ENCODE measurements at places on chromosomes 1 and 21. TPM values are rescaled to one million over a fixed set of nuclear protein-coding genes. Genes with fewer than 3 reads are reported as not detected.

Gene PCNX2
- polyA plus RNA-seq, result 4.2 TPM

DNA sequence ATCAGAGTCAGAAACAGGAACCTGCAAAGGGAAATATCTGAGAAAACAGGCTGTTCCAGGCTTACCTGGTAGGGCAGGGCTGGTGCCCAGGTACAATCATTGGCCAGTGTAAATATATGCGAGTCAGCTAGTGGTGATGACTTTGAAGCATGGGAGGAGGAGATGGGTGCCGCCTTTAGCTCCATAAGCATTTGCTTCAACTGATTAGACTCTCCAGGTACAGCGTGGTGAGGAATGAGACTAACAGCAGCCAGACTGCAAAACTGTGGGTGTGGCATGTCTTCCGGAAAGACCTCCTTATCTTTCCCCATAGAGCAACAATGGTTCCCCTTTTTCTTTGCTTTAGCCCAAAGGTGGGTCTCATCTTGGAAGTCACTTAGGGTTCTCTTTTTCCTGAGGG lies 137.2 kb downstream of the LRIG2 start:
- DNase-seq, result no peak

DNA sequence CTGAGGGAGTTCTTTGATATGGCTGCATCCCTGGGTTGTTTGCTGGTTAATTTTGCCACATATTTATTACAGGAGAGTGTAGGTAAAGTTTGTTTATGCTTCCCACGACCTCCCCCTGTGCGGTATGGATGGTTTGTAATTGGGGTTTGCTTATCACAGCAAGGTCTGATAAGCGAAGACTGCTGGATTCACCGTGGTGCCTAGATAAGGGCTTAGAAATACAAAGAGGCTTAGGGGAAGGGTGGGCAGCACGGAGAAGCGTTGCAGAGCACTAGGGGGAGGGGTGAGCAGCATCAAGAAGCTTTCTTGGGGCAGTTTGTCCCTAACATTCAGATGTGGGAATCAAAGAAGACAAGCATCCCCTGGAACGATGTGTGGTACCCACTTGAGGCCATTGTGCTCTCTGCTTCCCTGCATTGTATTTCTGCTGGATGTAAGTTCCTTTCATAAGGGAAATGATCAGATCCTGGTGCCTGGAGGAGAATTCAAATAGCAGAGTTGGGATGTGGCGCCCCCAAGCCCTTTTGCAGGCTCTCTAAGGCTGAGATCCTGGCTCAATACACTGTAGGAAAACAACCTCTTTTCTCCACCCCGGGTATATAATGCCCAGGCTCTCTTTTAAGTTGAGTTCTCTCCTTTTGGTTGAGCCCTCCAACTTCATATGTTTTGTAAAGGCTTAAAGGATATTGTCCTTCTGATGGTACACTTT lies 598.1 kb upstream of the ADGRL4 start:
- no peak for DNase-seq

DNA sequence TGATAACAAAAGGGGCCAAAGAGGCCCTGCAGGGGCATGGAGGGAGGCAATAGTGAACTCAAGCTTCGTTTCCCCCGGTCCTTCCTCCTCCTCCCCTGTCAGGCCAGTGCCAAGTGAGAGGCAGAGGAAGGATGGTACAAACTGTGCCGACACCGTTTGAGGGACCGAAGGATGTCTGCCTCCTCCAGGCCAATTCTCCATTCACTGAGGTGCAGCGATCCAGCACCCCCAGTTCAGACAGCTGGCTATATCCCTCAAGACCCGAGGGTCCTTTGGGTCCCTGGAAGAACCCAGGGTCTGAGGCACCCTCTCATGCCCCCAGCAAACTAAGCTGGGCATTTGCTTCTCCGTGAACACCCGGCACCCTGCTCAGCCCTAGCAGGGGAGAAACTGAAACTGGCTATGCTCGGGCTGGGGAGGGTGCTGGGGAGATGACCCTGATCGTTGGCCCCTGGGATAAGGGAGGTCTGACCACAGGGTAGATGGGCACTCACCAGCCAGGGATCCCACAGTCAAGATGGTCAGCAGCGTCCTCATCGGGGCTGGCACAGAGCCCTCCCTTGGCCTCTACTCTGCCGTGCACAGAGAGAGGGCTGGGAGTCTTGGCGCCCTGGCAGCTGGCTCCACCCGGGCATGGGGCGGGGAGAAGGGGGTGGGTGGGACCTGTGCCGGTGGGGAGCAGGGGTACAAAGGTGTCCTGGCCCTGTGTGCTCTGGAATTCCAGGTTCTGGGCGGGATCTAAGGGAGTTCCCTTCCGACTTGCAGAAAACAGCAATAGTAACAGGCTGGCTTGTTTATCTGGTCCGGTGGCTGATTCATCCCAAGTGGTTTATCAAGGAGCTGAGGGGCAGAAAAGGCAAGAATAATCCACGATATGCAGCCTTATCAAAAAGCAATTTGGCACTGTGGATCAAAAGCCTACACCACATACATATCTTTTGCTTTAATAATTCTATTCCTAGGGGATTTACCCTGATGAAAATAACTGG lies at the start of gene IL22RA1:
Gene IL22RA1, minus strand, starts transcription at position 595 of the 989 bp plus-strand sequence. Its CDS starts 58 bp downstream, at position 537.
- no peak for DNase-seq

- no peak for DNase-seq
Measured at GRCh38 chr1:92949937-92950817, 11.1 kb downstream of the DIPK1A start.

DNA sequence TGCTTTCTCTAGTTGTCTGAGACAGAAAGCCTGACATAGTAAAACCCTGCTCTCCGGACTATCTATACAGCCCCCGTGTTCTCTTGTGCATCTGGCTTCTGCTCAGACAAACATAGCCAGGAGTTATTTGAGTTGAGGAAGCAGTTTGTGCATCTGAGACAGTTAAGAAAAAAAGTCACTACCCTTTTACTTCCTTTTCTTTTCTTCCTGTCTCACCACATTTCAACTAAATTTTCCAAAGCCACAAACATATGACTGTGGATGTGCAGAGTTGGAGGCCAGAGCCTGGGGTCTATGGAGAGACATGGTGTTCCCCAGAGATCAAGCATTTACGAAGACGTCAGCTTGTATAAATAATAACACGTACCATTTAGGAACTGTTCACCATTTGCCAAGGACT lies 158.5 kb upstream of the FGGY start:
- DNase-seq, result peak; percentile 83

DNA sequence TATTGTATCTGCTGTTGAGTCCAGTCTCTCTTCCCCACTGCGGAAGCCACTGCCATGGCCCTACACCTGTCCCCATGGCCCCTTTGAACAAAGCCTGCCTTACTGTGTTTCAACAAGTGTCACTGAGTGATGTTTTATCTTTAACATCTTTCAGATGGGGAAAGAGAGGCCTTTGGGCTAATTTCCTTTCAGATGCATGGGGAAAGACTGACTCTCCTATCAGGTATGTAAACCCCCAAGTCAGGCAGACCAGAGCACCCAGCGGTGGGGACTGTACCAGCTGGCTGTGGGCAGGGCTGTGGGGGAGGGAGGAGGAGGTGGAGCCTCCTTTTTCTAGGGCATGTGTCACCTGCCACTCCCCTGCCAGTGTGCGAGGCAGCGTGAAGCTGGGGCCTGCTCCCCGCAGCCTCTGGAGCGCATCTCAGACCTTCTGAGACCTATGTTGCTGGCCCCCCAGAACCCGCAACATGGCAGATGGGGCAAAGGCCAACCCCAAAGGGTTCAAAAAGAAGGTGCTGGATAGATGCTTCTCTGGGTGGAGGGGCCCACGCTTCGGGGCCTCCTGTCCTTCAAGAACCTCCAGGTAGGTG lies at the start of gene PLA2G2F:
Gene PLA2G2F, plus strand, starts transcription at position 363 of the 590 bp plus-strand sequence. Its CDS starts 105 bp downstream, at position 468.
- DNase-seq, result no peak
